ENCODE measurements at places on chromosomes 4 and X.

DNA sequence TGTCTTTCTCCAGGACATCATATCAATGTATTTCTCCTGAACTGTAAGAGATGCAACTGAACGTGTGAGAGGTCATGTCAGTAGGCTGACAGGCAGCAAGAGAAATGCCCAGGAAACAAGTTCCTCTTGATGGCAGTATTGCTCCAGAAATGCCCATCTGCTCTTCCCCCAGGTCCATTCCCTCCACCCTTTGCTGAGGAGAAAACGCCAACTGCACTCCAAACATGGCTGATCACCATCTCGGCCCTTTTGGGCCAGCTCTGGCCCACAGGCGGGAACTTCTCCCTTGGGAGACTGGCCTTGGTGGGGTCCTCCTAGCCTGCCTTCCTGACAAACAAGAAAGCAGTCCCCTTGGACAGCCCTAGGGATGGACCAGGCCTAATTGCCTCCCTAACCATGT lies 276.5 kb upstream of the AGTR2 start:
- no peak for DNase-seq

DNA sequence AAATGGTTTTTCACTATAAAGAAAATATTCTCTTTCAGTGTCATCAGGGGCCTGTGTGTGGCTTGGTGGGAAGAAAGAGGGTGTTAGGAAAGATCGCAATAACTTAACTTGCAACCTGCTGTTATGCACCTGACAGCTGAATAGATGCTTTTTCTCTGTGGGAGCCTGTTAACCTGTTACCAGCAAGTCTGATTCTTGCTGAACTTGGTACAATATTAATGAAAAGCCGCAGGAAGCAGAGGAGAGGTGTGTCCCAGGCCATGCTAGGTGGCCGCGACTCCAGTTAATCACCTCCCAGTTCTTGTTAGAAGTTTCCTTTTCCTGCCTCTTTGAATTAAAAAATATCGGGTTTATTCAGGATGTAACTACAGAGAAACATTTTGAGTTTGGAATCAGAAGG lies 494.8 kb upstream of the AGA start:
- no peak for DNase-seq

DNA sequence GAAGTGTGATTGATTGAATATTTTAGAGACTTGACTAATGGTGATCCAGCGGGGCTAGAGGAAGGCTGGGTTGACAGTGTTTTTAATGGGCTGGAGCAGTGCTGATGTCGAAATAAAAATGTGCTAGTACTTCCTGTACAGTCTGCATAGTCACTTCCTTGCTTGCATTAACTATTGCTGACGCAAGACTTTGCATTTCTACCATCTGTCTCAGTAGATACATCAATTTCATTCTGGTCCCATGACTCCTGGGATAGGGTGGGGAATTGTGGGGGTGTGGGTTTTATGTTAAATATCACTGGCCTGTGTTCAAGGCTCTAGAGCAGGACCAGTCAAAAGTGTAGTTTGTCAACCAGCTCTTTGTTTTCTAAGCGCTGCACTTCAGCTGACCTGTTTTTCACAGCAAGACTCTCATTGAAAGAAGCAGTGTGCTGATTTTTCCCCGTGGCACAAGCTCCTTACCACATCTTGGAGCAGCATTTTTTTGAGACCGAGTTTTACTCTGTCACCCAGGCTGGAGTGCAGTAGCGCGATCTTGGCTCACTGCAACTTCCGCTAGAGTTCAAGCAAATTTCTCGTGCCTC lies 35.2 kb upstream of the PHEX start:
- no peak for DNase-seq

- DNase-seq, result no peak
Observed at GRCh38 chrX:37367946-37368345, 18.8 kb downstream of the PRRG1 start.

- no peak for DNase-seq
Observed at GRCh38 chr4:70747874-70748273, 26.1 kb downstream of the RUFY3 start.

DNA sequence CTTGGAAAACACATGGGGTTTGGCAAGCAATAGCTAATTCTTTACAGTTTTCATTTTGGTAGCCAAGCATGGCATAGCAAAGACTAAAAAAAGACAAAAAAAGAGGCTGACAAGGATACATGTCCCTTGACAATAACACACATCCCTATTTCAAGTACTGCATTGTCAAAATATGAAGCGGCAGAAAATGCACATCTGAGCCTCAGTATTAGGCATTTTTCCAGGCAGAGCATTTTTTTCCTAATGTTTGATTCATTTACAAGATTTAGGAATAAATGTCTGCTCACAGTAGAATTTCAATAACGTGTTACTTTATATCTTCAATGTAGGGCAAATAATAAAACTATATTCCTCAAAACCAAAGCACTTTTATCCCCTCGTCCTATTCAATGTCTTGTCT lies 216.3 kb upstream of the PCDH18 start:
- DNase-seq, result no peak

DNA sequence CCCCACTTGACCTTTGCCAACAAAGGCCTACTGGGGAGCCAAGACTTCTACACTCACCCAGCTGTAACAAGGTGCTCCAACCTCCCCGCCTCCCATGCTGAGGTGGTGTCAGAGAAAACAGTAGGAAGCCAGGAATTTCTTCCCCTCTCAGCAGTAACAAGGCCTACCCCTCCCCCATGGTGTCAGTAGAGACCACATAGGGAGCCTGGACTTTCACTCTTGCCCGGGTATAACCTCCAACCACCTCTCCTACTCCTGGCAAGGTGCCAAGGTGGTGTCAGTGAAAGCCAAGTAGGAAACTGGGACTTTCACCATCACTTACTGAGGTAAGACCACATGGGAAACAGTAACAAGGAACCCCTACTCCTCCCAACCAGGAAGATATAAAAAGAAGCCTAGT lies 93.1 kb downstream of the SLC16A2 start:
- no peak for DNase-seq

DNA sequence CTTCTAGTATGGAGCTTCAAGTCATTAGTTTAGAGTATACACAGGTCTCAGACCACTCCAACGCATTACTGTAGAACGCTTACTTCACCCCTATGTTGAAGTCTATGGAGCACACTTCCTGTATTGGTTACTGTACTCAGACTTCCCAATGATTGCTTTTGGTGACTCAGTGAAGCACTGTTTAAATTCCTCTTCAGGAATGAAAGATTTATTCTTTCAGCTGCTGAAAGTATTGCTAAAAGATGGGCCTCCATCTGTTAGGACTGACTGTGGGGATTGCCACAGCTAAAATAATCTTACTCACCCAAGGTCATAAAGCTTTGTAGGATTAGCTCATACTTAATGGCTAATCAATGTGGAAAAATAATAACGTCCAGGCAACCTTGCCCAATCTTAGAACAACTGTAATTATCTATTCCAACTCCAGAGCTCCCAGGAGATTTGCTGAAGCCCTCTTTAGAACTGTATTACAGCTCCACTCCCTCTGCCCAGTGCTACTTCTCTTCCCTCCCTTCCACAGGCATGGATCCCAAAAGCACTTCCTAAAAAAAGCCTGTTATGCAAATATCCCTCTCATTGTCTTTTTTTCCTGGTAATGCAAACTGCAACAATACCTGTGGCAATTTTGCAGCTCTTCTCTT lies 281.9 kb upstream of the HS3ST1 start:
- DNase-seq, result no peak

- DNase-seq, result no peak
Observed at GRCh38 chr4:1409491-1410425, 3.5 kb upstream of the NKX1-1 start.

DNA sequence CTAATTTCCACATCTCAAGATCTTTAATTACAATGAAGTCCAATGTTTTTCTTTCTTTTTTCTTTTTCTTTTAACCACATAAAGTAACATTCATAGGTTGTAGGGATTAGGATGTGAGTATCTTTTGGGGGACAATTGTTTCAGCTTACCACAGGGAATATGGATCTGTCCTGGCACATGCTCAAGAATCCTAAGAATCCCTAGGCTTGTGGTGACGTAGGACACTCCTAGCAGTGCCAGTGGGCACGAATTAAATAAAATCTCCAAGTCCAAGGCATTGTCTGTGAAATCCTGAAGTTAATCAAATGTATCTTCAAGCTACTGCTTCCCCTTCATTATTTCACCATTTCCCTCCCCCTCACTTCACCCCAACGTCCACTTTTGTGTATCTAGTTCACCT lies 2.6 kb upstream of the LAS1L start:
- DNase-seq, result no peak

- no peak for DNase-seq
Observed at GRCh38 chrX:74923942-74924448, 1.3 kb downstream of the NEXMIF start.

- peak; percentile 0 for DNase-seq
Observed at GRCh38 chrX:41561045-41561444, 113.9 kb downstream of the NYX start.

DNA sequence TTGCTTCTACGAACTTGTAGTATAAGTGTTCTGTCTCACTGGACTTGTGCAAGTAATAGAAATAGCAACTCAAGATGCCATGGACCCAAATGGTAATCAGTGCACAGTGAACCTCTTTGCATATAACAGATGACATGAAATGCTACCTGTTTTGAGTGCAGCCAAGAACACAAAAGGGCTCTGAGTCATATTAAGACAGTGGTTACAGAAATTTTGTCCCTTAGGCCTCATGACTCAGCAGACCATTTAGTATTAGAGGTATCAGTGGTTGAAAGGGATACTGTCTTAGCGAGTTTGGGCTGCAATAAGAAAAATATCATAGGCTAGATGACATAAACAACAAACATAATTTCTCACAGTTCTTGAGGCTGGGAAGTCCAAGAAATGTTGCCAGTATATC lies 502.9 kb upstream of the PCDH10 start:
- DNase-seq, result no peak
